ENCODE measurements at places on chromosomes 13 and 19.

DNA sequence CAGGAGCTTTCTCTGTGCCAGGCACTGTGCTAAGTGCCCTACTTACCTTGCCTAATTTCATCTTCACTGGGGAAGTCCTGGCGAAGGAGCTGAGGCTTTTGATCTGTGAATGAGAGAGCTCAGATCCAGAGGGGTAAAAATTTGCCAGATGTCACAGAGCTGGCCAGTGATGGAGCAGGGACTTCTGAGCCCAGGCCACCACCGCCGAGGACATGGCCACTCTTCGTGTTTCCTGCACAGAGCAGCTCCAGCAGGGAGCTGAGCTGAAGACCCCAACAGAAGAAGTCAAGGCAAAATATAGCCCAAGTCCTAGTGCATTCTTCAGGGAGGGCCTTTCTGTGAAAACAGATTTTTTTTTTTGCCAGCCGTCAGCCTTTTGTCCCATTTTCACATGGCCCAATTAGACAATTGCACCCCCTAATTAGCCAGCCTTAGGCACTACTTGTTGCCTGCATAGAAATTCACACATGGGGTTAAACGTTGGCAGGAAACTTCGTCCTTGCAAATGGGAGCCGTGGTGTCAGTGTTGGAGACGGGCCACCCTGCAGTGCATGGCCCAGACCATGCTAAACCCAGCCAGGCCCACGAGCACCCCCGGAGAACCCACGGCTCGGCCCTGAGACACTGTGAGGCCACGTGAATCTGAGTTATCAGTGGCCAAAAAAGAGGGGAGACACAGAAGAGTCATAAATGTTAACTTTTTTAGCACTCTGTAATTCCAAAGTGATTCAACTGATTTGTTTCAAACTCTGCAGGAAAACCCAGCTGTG lies 7.8 kb downstream of the ZNF536 start:
- DNase-seq, result no peak

GRCh38 chr13:102441085-102441484 lies 39.2 kb upstream of the FGF14 start:
- no peak for DNase-seq

DNA sequence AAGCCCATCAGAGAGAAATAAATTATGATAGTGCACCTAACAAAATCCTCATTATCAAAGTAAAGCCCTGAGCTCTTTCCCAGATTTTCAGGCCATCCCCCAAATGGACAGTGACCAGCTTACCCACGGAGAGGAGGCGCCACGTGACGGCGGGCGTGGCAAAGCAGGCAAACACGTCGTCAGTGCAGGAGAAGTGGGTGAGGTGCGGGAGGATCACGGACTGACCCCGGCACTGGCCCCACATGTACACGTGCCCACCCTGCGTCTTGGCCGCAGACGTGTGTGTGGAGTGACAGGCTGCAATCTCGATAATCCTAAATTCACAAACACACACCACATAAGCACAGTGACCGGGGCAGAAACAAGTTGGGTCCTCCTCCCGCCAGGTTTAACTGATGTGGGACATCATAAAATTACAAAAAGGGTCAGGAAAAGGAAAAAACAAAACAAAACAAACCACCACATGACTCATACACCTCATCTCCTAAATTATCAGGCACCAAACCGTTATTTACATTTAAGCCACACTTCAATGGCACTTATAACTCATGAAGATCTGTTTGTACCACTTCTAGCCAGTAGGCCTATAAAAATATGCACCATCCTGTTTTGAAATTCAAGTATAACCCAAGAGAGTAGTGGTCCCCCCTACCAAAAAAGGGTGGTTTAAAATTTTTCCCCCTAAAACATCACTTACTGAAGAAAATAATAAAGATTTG lies 30.1 kb downstream of the RCBTB2 start:
- DNase-seq, result no peak

GRCh38 chr19:11373166-11373884 lies 1.1 kb upstream of the SWSAP1 start:
- no peak for DNase-seq

- no peak for DNase-seq
Observed at GRCh38 chr19:42021185-42021584, 27.2 kb upstream of the ATP1A3 start.

GRCh38 chr13:79810669-79811068 lies 329.7 kb downstream of the NDFIP2 start:
- no peak for DNase-seq

DNA sequence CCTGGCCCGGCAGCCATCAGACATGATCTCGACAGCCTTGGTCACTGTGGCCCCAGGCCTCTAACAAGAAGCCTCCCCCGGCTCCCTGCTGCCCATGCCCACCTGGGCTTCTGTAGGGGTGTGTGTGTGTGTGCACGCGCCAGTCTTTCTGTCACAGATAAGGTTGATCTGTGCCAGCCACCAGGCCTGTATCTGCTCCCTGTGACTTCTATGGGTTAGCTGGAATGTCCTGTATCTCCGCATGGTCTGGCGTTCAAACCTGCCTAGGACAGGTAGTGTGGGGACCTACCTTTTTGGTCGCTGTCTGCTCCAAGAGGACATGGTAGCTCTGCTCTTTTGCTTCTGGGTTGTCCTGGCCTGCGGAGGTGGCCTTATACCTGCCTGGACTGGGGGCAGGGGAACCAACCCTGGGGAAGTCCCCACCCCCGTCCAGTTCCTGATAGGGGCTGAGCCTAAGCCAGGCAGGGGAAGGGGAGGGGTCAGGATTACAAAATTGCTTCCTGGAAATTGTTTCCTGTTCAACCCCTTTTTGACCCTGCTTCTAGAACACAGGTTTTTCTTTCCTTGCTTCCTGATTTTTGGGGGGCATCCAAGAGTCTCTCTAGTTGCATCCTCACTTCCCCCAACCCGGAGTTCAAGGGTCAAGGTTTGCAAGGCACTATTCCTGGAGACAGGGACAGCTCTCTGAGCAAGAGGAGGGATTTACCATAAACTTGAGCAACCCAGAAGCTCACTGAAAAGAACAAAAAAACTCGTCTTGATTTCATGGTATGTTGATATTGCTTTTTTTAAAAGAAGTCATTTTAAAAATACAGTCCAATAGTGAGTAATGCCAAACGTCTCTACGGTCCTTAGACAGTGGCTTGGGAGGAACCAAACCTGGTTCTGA lies at the start of gene LRG1:
LRG1 (minus strand) TSS at position 344 of the 889 bp plus-strand sequence; CDS start at position 321, 23 bp downstream.
- DNase-seq, result no peak

GRCh38 chr19:58548859-58549663 lies 5.2 kb downstream of the TRIM28 start:
- no peak for DNase-seq

DNA sequence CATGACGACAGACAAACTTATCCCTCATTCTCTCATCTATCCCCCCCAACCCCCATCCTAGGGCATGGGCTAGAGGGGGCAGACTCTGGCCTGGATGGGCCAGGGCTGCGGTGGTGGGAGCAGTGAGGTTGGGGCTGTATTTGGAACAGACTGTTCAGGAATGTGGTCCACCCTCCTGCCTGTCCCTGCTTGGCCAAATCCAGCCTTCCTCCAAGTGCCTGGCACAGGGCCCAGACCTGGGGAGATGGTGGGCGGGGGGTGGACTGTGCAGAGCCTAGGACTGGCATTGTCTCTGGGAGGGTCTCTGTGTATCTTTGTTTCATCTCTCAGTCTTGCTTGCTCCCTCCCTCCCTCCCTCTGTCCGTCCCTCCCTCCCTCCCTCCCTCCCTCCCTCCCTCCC lies 14.2 kb downstream of the EGLN2 start:
- DNase-seq, result no peak

DNA sequence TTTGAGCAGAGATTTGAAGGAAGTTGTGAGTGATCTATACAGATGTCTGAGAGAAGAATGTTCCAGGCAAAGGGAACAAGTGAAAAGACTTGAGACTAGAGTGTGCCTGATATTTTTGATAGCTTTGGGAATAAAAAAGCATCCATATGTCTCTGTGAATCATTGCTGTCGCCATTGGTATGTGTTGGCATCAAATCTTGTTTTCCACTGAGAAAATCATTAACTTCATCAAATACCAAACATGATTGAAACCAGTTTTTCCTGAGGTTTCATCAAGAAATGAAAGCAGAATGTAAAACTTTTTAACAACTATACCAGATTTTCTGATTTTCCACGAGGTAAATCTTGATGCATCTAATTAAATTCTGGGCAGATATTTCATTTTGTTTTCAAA lies 862.6 kb downstream of the DIAPH3 start:
- no peak for DNase-seq

DNA sequence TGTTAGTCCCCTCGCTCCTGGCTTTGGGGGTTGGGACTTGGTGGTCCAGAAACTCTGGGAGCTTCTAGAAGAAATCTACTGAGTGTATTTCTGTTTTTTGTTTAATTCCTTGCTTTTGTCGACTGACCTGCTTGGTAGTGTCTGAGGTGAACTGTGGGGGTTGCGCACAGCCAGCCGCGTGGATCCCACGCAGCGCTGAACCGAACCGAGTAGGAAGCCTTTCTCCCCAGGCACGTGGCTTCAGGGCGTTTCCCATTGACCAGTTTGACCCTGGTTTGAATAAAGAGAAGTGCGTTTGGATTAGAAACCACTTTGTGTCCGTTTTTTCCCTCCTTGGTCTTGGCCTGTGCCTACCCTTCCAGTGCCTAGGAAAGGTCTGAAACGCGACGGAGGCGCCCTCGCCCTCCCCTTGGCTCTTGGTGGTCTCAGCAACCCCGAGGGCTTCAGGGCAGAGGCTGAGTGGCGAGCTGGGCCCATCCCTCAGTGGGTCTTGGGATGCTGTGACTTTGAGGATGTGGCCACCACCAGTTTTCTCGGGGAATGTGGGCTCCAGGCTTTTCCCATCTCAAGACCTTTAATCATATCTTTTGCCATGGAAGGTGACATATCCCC lies 2.7 kb upstream of the RPS15 start:
- DNase-seq, result no peak

DNA sequence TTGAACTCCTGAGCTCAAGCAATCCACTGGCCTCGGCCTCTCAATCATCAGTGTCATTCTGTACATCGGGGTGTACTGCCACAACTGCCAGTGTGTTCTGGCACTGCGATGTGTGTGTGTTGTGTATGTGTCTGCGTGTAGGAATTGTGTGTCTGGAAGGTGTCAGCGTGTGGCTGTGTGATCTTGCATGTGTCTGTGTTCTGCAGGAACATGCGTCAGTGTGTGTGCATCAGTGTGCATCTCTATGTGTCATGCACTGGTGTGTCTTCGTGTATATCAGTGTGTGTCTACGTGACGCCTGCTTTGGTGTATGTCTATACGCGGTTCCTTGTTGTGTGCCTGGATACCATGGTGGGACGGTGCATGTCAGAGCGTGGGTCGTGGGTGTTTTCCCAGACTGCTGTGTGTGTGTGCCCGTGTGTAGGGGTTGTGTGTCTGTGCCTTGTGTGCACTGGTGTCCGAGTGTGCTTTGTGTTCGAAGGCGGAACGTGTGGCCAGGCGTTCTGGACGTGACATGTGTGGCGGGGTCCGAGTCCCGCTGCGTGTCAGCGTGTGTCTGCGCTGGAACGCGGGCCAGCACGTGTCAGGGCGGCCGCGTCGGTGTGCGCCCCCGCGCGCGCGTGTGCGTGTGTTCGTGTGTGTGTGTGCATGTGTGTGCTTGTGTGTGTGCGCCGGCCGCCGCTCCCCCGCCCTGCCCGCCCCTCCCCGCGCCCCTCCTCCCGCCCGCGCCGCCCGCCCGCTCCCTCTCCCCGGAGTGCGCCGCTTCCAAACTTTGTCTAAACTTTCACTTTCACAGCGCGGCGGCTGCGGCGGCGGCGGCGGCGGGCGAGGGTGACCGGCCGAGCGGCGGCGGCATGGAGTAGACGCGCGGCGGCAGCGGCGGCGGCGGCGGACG lies at the start of gene NFIX:
NFIX (plus strand) TSS at position 775 of the 895 bp plus-strand sequence. CDS start 363 bp downstream, outside the sequence.
- peak; percentile 24 for DNase-seq

DNA sequence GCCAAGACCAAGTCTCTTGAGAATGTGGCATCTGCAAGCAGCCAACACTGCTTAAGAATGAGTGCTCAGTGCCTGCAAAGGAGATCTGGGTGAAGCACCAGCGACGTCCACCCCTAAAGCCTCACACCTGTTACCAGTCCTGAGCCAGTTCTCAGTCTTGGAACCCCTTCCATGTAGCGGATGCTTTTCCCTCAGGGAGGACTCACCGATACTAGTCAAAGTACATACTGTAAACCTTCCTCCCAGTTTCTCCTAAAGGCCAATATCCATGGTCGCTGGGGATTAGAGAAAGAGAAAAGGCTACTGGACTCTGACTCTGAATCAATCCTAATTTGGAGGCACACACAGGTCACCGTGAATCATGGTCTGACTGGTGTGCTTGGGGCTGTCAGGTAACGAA lies 4.2 kb upstream of the PTPRH start:
- no peak for DNase-seq

GRCh38 chr19:58368561-58369360 lies 6.2 kb upstream of the ZNF497 start:
- no peak for DNase-seq

DNA sequence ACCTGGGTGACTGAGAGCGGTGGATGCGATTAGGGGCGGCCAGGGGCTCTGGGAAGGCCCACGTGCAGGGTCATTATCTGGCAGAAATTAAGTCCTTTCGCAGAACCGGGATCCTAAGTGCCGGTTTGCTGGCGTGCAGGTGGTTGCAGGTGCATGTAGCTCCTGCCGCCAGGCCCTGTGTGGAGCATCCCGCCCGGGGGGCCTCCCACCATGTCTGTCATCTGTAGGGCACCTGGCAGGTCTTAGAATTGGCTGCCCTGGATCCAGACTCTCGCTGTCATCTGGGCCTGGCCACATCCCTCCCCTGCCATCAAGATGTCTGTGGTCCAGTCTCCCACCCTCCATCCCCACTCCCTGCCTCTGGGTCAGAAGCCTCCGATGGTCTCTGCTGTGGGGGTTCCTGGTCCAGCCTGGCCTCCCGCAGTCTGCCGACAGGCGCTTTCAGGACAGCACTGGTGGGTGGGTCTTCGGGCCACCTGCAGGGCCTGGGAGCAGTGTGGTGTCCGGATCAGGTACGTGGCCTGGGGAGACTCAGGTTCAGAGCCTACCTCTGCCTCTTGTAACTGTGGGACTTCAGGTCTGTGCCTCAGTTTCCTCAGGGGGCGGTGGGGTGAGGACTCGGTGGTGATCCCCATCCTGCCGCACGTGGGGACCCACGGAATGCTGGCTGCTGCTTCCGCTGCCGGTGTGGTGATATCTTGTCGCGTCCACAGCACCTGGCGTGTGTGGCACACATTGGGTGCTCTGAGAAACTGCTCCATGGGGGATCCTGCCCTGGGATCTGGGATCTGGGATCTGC lies 5.4 kb downstream of the GNA11 start:
- no peak for DNase-seq

GRCh38 chr13:25180775-25181537 lies 8.9 kb upstream of the AMER2 start:
- no peak for DNase-seq

GRCh38 chr13:110433014-110433413 lies 125.9 kb downstream of the COL4A2 start:
- DNase-seq, result no peak

- no peak for DNase-seq
Observed at GRCh38 chr13:93413972-93414717, 187.5 kb downstream of the GPC6 start.

DNA sequence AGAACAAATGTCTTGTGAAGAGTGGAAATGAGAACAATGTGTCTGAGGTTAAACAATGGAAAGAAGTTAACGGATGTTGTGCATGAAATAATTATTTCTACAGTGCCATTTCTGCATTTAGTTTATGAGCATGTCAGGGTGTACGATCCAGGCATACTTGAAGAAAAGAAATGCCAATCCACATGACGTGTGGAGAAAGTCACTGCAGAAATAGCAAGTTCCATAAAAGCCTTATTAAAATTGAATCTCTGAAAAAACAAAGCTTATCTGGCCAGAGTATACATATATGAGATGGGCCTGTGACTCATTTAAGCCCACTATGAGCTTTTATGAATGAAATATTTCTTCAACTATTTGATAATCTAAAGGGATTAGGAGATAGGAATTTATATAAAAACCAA lies 426.1 kb downstream of the EFNB2 start:
- no peak for DNase-seq

GRCh38 chr13:52760077-52760476 lies 20.5 kb upstream of the CNMD start:
- no peak for DNase-seq
